ENCODE measurements at places on chromosomes 1 and 21. TPM values are rescaled to one million over a fixed set of nuclear protein-coding genes. Genes with fewer than 3 reads are reported as not detected.

TARDBP gene
- total RNA-seq = 175 TPM

GRCh38 chr1:68459796-68460195 is 10.0 kb upstream of the RPE65 start:
- peaks cover 6% of the 10 kb centered on the region for H3K27me3 ChIP-seq
- H3K36me3 ChIP-seq = no peaks in the 10 kb centered on the region
- no peak for DNase-seq
- no peak overlapping the region for H3K4me3 ChIP-seq
- H3K4me1 ChIP-seq = no peaks in the 10 kb centered on the region

DNA sequence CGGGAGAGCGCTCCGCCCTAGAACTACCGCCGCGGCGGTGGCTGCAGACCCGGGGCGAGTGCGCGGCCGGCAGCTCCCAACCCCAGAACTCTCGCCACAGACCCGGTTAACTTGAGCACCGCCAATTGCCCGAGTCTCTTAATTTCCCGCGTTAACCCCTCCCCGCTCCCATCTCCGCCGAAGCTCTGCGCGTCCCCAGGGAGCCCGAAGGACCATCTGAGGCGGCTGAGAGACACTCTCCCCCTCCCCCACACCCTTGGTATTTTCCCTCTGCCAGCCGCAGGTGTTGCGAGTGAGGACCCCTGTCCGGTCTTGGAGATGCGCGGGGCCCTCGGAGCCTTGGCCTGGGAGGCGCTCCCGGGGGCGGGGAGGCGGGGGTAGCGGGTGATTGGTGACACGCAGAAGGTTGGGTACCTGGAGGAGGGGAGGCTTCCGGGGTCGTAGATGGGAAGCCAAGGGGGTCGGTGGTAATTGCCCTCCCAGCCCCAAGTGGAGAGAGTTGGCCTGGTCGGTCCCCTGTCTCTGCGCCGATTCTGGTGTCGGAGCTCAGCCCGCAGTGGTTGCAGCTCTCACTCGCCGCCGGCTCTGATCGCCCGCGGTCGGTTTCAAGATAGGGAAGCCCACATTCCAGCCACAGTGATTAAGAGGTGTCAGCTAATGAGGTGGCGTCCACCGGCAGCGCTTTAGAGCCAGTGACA is 858 bp upstream of the SUSD4 start:
- no peak overlapping the region for H3K27ac ChIP-seq
- H3K27me3 ChIP-seq = peaks cover 57% of the 10 kb centered on the region
- peak overlapping the region; percentile 48 for H3K4me3 ChIP-seq
- no peaks in the 10 kb centered on the region for H3K36me3 ChIP-seq

GRCh38 chr1:78437941-78438340 is 52.8 kb upstream of the PTGFR start:
- no peaks in the 10 kb centered on the region for H3K4me1 ChIP-seq
- DNase-seq = no peak
- H3K36me3 ChIP-seq = no peaks in the 10 kb centered on the region
- H3K4me3 ChIP-seq = no peak overlapping the region

DNA sequence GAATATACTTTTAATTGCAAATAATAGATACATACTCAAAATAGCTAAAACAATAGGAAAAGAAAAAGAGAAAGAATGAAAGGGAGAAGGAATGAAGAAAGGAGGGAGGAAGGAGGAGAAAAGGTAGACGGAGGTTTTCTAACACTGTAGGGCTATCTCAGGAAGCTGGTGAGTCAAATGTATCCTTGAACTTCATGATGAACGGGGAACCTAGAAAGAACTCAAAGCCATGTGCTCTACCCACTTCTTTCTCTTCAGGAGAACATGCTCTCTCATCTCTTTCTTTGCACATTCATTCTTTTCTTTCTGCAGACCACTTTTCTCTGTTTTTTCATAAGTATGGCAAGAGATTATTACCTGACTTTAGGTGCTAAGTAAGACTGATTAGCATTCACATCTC is 37.3 kb upstream of the ZNF644 start:
- no peaks in the 10 kb centered on the region for H3K4me1 ChIP-seq
- no peak overlapping the region for H3K4me3 ChIP-seq
- H3K27me3 ChIP-seq = peaks cover 2% of the 10 kb centered on the region
- no peak for DNase-seq

- H3K36me3 ChIP-seq = no peaks in the 10 kb centered on the region
- no peak for DNase-seq
- no peak overlapping the region for H3K27ac ChIP-seq
- H3K4me1 ChIP-seq = no peaks in the 10 kb centered on the region
Observed at GRCh38 chr1:63928186-63929105, 154.6 kb downstream of the ROR1 start.

DNA sequence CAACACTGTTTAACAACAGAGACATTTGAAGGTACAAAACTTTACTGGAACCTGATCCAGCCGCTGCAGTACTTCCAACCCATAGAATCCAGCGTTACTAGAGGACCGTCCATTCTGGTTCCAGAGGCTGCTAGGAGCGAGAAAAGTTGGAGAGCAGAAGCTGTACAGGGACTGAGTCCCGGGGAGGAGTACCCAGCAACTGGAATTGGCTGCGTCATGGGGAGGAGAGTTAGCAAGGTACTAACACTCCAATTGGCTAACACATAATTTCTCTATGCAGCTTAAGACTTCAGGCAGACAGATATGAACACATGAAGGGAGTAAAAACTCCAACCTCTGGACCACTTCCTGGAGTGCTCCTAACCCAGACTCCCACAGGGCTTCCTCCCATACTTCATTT is 2.1 kb upstream of the QSOX1 start:
- H3K27me3 ChIP-seq = no peaks in the 10 kb centered on the region
- H3K27ac ChIP-seq = no peak overlapping the region
- no peak overlapping the region for H3K4me3 ChIP-seq
- DNase-seq = peak; percentile 37
- H3K4me1 ChIP-seq = peaks cover 24% of the 10 kb centered on the region
- no peaks in the 10 kb centered on the region for H3K36me3 ChIP-seq

DNA sequence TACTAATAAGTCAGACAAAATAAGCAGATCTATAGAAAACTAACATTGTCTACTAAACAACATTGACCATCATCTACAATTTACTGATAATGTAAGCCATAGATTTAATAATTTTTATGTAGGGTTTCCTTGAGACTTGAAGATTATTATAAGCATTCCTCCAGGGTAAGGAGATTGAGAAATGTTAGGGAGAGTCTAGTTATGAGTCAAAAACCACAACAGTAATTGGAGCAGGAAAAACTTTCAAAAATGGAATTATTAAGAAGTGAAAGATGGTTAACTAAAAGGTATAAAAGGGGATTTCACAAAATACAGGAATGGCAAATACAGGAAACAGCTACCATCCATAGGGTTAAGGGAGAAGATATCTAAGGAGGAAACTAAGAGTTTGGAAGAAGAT is 12.4 kb upstream of the UHMK1 start:
- no peaks in the 10 kb centered on the region for H3K36me3 ChIP-seq
- no peak overlapping the region for H3K27ac ChIP-seq
- no peak overlapping the region for H3K4me3 ChIP-seq
- H3K4me1 ChIP-seq = no peaks in the 10 kb centered on the region

DNA sequence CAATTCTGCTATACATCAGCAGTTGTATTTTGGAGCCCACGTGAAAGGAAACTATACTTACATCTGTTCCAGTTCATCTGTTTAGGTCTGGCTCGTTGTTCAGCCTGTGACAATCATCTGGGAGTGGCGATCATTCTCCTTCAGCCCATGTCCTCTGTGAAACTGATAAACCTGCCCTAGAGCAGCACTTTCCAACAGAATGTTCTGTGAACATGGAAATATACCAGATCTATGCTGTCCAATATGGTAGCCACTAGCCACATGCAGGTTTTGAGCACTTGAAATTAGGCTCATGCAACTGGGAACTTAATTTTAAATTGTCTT is 24.5 kb upstream of the COQ8A start:
- no peak overlapping the region for H3K4me3 ChIP-seq
- no peak for DNase-seq
- H3K27ac ChIP-seq = peak overlapping the region; percentile 44
- H3K4me1 ChIP-seq = peaks cover 16% of the 10 kb centered on the region

GRCh38 chr1:95653618-95654017 is 419.6 kb downstream of the RWDD3 start:
- no peaks in the 10 kb centered on the region for H3K4me1 ChIP-seq
- no peak overlapping the region for H3K4me3 ChIP-seq
- no peak for DNase-seq

DNA sequence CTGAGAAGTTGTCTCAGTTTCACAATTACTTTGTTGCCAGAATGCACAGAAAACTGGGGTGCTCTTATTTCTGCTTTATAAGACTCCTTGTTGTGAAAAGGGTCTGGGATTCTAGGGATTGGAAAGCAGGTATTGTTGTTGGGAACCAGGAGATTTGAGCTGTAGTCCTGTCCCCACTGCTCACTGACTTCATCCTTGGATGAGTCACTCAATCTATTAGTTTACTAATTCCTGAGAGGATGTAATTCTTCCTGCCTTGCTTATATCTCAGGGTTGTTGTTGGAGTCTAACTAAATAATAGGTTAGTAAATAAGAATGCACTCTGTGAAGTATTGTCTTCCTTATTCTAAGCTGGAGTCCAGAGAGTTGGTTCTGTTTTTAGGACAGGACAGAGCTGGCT is 172.5 kb upstream of the GALNT2 start:
- H3K27me3 ChIP-seq = peaks cover 40% of the 10 kb centered on the region
- no peaks in the 10 kb centered on the region for H3K4me1 ChIP-seq
- H3K4me3 ChIP-seq = no peak overlapping the region
- H3K27ac ChIP-seq = no peak overlapping the region

DNA sequence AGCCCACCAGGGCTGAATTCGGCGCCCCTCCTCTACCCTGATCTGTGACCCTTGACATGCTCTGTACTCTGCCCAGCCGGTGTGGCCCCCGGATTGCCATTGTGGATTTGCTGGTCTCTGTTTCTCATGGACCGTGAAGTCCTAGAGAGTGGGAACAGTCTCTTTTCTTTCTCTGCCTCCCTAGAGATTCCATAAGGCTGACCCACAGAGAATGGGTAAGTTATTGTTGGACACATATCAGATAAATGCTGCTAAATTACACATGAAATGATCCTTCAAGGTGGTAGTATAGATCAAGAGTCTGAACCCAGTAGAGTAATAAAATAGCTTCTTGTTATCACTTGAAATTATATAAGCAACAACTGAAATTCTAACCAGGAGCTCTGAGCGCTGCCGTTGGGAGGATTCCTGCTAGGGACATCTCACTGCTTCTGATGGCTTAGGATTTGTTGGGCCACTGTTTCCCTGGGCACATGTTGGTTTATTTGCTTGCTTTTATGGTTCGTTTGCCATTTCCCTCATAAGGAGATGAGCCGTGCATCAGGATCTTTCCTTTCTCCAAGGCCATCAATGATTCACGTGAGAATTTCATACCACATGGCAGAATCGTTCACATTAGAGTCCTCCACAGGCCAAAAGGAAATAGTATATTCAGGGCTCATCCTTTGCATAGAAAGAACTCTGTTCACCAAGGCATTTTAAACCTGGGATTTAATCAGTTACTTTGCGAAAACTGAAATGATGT is 111.9 kb downstream of the ZBTB18 start:
- no peaks in the 10 kb centered on the region for H3K36me3 ChIP-seq
- DNase-seq = no peak
- no peaks in the 10 kb centered on the region for H3K27me3 ChIP-seq
- H3K4me1 ChIP-seq = no peaks in the 10 kb centered on the region
- H3K4me3 ChIP-seq = no peak overlapping the region

ESPN gene
- 0.32 TPM for total RNA-seq

DNA sequence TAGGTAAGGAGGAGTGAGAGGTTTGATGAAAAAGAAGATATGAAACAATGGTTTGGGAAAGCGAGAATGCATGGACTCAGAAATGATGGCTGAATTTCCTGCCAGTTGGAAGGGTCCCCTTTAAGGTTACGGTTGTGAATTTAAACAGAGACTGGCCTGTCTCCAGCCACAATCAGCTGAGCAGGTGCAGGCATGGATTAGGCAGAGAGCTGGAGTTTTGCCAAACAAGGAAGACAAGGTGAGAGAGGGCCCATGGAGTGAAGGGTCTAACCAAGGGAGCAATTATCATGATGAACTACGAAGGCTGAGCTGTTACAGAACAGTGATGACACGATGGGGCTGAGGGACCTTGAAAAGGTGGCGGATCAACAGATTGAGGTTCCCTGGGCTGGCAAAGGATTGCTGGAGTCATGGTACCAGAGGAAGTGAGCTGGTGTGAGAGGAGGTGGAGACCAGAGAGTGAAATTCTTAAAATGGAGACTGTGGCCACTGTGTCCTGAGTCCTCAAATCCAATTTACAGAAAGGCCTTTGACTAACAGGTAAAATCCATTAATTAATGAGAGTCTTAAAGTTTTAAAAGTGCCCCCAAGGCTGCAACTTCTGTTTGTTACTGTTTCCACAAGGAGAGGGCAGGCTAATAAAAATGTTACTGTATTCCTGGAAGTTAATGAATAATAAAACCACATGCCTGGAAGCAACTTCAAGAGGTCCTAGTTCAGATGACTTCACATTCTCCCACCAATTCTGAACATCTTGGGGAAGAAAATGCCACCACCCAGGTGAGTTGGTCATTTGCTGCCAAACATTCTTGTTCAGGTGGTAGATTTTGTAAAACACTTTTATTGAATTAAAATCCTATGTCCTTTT is 41.5 kb downstream of the LHX9 start:
- H3K27ac ChIP-seq = no peak overlapping the region
- H3K4me3 ChIP-seq = no peak overlapping the region
- DNase-seq = no peak
- peaks cover 9% of the 10 kb centered on the region for H3K4me1 ChIP-seq
- no peaks in the 10 kb centered on the region for H3K27me3 ChIP-seq

- DNase-seq = no peak
- H3K27ac ChIP-seq = no peak overlapping the region
- H3K27me3 ChIP-seq = peaks cover 26% of the 10 kb centered on the region
- H3K4me1 ChIP-seq = no peaks in the 10 kb centered on the region
- no peaks in the 10 kb centered on the region for H3K36me3 ChIP-seq
Observed at GRCh38 chr1:44388551-44388950, 16.5 kb upstream of the RNF220 start.

DNA sequence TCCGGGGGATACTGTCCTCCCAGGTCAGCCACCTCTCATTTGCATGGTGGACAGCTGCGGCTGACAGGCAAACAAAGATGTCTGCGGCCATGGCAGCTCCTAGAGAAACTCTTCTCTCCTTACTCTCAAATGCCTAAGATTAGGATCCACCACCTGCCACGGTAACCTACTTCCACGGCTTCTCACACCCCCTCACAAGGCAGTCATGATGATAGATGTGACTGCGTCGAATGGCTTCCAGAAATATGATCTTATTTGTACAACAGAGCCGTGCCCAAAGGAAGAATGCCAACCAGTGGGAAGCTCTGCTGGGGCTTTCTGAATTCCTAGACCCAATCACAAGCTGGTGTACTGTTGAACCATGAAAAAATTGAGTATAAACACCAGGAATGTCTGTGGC is 73.4 kb downstream of the BACE2 start:
- no peaks in the 10 kb centered on the region for H3K4me1 ChIP-seq
- no peak overlapping the region for H3K4me3 ChIP-seq
- H3K27me3 ChIP-seq = no peaks in the 10 kb centered on the region
- DNase-seq = no peak

UBE2U gene
- not detected for total RNA-seq

- no peak overlapping the region for H3K4me3 ChIP-seq
- no peak for DNase-seq
- no peaks in the 10 kb centered on the region for H3K27me3 ChIP-seq
Observed at GRCh38 chr1:225458222-225458631, 30.4 kb upstream of the LBR start.

GRCh38 chr1:206082831-206083695 is 30.1 kb downstream of the RHEX start:
- H3K27me3 ChIP-seq = peaks cover 48% of the 10 kb centered on the region
- H3K36me3 ChIP-seq = no peaks in the 10 kb centered on the region
- DNase-seq = no peak
- no peak overlapping the region for H3K27ac ChIP-seq

DRAXIN gene
- 1.0 TPM for total RNA-seq

- H3K4me3 ChIP-seq = no peak overlapping the region
- H3K27me3 ChIP-seq = no peaks in the 10 kb centered on the region
- no peak for DNase-seq
- peaks cover 4% of the 10 kb centered on the region for H3K36me3 ChIP-seq
- H3K4me1 ChIP-seq = peaks cover 2% of the 10 kb centered on the region
Observed at GRCh38 chr1:45730780-45731319, 19.6 kb downstream of the IPP start.

TMEM82 gene
- not detected for total RNA-seq

All from activated CD8-positive, alpha-beta memory T cell treated with anti-CD3 and anti-CD28 coated beads, Interleukin-2, amount 10 ng/mL, durations not matched to agents 7 days and 5 days (primary cell).